ENCODE measurements at places on chromosomes 3 and 15.

- no peak for DNase-seq
Observed at GRCh38 chr15:97087006-97087741, 756.7 kb downstream of the NR2F2 start.

DNA sequence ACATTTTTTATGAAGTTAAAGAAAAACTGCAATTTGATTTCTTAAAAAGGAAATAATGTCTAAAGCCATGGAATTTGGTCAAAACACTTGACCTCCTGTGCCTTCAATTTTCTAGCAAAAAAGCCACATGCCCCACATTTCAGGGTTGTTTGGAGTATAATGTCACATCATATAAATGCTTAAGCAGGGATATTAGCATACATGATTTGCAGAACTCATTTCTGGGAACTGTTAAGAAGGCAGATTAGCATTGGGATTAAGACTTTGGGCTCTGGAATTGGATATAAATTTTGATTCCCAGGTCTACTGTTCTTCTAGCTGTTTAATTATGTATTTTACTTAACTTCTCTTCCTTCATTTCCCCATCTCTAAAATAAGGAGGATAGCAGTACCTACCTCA lies 59.2 kb downstream of the CDIN1 start:
- no peak for DNase-seq

DNA sequence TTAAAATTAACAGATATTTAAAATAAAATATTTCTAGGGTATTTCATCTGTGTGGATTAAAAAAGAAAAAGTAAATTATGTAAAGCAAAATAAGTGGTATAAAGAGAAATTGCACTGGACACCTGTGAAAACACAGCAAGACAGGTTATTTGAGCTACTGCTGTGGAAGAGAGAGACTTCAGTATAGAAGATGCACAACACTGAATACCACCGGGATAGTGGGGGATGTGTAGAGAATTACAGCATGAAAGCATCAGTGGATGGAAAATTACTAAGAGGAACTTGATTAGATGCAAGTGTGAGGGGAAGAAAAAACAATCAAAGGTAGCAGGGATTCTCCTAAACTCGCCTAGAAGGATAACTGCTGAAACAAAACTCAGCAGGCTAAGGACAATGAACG lies 1242.5 kb upstream of the GBE1 start:
- no peak for DNase-seq

DNA sequence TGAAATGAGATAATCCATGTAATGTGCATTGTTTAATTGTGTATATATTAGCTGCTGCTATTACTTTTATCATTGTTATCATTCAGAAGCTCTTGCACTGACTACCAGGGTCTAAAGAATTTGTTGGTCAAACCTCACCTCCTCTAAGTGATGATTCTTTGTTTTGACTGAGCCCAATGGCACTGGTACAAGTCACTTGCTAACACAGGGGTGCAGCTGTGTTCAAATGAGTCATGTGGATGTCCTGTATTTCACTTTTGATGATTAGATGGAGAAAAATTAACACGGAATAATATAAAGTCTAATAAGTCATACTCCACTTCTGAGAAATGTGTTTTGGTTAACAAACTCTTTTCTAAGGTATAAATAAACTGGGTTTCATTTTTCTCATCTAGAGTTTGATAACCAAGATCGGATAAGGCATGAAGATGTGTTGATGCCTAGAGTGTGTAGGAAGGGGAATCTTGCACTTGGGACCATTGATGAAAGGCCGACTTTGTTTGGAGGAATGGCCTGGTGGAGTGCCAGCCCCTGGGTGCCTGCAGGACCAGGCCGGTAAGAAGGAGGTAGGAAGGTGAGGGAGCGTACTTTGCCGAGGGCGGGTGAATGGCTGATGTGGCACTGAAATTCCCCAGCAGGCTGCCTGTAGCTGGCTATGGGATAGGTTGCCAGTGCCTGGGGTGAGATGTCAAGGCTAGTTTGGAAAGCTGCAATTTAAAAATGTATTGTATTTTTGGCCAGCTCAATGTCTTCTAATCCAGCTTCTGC lies 244.7 kb upstream of the ZPLD1 start:
- DNase-seq = no peak

- DNase-seq = no peak
Observed at GRCh38 chr3:101660714-101661113, 16.2 kb downstream of the ZBTB11 start.

- DNase-seq = peak; percentile 10
Observed at GRCh38 chr15:90106522-90107117, 4.4 kb upstream of the IDH2 start.

- no peak for DNase-seq
Observed at GRCh38 chr3:175469124-175469523, 610.0 kb downstream of the NAALADL2 start.

DNA sequence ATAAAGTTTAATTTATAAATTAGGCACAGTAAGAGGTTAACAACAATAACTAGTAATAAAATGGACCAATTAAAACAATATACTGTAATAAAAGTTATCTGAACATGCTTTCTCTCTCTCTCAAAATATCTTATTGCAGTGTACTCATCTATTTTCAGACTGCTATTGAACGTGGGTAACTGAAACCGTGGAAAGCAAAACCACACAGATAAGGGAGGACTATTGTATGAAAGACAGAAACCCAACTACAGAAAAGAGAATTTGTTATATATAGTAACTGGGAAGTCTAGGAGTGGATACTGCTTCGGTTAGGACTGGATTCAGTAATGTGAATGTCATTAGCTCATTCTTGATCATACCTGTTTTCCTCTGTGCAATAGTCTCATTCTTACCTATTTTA lies 119.3 kb upstream of the DAZL start:
- no peak for DNase-seq

DNA sequence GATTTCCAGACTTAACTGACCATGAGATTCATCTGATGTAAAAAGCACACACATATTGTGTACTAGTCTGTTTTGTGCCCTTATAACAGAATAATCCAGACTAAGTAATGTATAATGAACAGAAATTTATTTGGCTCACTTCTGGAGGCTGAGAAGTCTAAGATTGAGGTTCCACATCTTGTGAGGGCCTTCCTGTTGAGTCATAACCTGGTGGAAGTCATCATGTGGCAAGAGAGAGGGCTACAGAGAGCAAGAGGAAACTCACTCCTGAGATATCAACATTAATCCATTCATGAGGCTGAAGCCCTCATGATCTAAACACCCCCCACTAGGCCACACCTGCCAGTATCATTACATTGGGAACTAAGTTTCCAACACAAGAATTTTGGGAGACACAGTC lies 977.6 kb downstream of the MCTP2 start:
- no peak for DNase-seq

DNA sequence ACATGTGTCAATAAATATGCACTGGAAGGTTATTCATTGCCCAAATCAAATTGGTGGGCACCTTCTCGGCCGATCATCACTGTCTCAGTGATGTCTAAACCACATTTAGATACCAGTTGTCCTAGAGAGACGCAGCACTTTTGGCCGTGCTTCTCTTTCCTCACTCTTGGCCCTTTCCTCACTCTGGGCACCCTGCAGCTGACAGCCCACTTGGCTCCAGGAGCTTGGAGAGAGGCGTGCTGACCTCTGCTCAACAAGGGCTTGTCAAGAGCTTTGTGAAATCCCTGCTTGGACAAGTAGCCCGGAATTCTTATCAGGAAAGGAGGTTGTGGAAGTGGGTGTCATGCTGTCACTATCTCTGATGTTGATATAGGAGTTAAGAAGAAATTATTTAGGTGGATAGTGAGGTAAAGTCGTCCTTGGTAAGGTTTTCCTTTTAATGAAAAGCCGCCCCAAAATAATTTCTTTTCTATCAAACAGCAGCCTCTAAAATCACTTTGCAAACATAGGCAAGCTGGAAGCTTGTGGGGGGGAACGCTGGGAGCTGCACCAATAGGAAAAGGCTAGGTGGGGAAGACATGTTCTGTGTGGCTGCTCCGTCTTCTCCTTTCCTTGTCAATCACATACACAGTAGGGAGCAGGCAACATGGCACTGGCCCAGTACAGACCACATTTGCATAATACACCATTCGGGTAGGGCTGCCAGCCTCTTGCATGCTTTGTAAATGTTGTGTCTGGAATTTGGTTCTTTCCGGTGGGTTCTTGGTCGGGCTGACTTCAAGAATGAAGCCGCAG lies 126.8 kb upstream of the UBE3A start:
- DNase-seq = no peak

- no peak for DNase-seq
Observed at GRCh38 chr3:15181963-15182362, 24.1 kb upstream of the CAPN7 start.

DNA sequence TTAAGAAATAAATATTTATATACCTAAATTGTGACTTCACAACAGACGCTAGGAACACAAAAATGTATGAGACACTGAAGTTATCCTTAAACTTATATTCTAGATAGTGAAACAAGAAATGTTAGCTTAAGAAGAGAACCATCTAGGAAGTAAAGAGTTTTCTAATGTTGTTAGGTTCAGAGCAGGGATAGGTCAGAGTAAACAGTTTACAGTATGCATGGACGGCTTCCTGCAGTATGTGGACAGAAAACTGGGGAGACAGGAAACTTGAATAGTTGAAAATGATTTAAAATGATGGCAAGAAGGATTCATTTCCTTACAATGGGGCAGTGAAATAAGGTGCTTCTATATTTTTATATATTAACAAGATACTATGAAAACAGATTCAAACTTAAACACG lies 449.8 kb downstream of the MAGI1 start:
- no peak for DNase-seq

GRCh38 chr15:58562135-58562534 lies 130.3 kb downstream of the LIPC start:
- DNase-seq = no peak

- DNase-seq = peak; percentile 6
Observed at GRCh38 chr15:41231422-41232226, 556 bp downstream of the CHP1 start.

DNA sequence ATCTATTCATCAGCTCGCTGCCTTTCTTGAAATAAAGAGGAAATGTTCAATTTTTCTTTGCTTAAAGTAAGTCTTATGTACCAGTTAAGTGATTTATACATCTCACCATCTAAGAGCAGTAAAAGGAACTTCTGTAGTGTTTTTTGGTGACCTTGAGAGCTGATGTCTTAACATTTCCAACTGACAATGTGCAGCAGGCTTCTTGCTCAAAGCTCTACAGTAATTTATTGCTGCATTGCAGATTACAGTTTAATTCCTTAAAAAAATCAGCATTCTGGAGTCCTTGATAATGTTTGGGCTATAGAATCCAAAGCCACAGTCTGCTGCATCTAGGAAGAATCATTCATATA lies 61.6 kb downstream of the DIPK2A start:
- no peak for DNase-seq

DNA sequence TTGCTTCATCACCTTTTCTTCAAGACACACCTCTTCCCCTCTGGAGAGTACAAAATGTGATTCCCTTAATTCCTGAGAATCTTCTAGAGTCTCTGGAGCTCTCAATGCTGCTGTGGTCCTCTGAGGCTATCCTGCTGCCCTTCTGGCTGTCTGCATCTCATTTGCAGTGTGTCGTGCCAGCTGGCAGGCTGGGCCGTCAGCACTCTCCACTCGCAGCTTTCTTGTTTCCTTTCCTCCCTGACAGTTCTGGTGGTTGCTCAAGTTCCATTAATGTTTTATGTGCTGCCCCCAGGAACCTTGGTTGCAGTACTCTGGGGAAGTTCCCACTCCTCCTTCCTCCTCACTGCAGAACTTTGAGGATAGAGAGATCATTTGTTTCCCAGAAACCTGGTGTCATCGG lies 210.8 kb upstream of the ROPN1 start:
- no peak for DNase-seq

GRCh38 chr3:135337192-135337591 lies 542.1 kb downstream of the EPHB1 start:
- no peak for DNase-seq

DNA sequence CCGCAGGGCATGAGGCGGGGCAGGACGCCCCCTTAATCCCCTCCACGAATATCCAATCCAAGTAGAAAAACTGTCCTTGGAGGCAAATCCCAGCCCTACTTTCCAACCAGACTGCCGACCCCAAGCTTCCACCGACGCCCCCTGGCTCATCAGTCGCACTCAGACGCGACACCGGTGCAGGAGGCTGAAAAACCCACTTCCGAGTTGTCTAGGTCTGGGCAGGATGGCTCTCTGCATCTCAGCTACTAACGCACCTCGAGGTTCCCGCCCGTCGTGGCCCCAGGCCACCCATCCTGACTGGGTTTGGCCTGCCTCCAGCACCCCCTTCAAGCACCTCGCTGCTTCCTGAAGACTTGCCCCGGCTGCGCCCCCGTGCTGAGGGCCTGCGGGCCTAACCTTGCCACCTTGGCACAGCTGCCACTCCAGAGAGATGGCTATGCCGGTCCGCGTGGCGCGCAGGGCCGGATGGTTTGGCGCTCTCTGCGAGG lies 15.5 kb downstream of the RGMA start:
- no peak for DNase-seq

DNA sequence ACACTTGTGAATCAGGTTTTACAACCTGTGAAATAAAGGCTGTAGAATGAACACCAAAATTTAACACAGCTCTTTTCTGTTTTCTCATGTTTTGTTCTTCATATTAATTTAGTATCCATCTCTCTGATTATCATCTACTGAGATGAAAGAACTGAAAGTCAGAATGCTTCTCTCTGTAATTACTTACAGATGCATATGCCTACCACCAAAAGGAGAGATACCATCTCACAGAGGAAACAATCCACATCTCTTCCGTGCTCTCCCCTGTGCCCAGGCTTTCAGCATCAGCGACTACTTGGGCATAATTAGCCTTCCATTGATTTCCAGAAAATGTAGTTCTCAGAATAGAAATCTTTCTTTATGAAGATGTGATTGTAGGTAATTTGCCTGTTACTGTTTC lies 741.4 kb downstream of the GRM7 start:
- no peak for DNase-seq

GRCh38 chr3:113242096-113242581 lies 30.8 kb downstream of the BOC start:
- peak; percentile 81 for DNase-seq

GRCh38 chr15:29822684-29823459 lies 604 bp upstream of the TJP1 start:
- DNase-seq = no peak

DNA sequence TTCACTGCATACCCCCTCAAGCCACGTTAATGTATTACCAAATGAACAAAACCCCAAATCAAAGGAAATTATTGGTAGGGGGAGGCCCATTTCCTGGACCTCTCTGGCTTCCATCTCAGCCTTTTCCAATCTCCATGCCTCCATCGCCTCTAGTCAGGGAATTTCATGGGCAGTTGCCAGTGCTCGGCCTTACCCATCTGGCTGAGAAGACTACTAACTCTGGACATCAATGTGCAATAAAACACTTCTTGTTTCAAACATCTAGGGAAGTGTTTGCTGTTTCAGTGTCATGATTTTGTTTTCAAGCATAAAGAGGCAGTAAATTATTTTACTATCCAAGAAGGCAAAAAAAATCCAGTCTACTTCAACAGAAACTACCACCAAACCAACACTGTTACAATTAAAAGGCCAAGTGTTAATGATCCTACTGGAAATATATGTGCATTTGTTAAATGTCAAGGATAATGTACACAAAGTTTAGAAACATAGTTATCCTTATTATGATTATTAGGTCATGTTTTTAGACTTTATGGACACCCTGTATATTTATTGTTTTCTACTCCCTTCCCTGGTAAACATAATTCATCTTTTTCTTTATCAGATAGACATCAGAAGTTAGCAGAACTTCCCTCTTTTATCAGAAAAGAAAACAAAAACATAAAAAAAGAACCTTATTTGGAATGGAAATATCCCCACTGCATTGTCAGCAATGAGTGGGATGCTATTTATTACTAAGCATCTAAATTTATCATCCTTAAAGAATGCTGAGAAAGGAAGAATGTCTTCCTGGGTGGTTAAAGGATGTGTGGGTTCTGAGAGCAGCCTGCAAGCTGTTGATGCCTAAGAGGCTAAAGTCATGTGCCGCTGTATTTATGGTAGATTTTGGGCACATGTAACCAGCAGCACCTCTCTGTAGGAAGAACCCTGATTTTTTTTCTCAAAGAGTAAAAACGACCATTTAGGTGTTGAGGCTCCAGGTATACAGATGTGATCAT lies 15.2 kb downstream of the LDHAL6B start:
- peak; percentile 71 for DNase-seq

Measured in inflammatory macrophage treated with lipopolysaccharide for 4 hours (primary cell).